ENCODE measurements at places on chromosomes 5 and 9.

- no peak for DNase-seq
Measured at GRCh38 chr5:110663525-110663924, 62.9 kb downstream of the TMEM232 start.

DNA sequence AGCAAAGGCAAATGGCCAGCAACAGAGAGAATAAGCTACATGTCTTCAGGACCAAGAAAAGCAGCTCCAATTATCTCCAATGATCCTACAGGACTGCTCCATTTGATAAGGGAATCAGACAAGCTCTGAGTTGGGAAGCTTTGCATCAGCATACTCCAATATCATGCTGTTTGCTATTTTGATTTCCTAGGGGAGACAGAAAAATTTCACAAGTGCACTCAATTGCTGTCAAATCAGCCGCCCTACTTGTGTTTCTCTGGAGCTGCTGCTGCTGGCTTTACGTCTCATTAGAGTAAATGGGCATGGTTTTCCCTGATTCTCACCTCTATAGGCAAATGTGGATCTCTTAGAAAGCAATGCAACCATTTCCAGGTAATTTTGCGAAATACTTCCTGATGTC, 201.7 kb downstream of the PRELID2 start:
- DNase-seq: no peak

GRCh38 chr5:142387024-142387682, 62.3 kb upstream of the SPRY4 start:
- no peak for DNase-seq

GRCh38 chr5:61746831-61747575, 414.9 kb downstream of the ZSWIM6 start:
- no peak for DNase-seq

DNA sequence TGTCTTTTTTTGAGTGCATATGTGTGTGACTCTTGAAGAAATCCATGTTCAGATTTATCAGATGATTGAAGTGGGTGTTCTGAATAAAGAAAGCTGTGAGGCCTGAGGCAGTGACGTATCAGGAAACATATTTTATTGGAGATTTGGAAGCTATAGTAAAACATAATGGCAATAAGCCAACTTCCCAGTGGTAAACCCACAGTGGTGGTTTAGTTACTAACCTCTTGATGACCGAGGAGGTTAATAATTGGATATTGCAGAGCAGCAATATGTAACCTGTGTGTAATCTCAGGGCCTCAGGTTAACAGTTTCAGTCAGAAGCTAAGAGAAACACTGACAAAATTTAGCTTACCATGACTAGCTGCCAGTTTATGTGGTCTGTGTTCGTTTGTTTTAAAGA, 6.9 kb downstream of the RGMB start:
- no peak for DNase-seq

DNA sequence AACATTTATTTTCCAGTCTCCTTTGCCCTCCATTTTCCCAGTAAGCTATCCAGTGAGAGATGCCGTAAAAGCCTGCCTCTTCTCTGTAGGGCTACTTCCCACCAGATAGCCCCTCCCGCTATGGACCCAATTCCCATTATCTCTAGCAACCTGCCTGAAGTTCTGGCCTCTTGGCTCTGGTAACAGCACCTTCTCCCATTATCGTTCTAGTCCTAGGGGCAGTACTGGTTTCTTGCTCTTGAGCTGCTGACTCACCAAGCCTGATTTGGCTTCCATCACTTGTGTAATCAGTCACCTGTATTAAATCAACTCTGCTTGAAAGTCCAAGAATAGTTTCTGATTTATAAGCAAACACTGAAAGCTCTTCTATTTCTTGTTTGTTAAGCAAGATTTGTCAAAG, 42.8 kb upstream of the PARP8 start:
- DNase-seq: no peak

GRCh38 chr5:176407456-176408251, 8.7 kb downstream of the CLTB start:
- DNase-seq: no peak

DNA sequence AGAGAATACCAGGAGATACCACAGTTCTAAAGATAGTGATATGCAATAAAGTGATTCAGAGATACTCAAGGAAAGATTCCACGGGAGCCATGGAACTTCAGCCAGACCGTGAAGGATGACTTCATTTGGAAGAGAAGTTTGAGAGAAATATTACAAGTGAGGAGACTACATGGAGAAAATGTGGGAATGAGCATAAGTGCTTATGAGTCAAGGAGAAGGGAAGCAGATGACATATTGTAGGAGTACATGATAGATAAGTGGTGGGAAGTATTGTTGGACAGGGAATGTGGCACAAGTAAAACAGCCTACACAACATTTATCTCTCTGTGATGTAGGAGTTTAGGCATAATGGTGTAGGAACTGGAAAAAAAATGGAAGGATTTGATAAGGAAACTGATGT, 122.1 kb upstream of the FBXL17 start:
- no peak for DNase-seq

DNA sequence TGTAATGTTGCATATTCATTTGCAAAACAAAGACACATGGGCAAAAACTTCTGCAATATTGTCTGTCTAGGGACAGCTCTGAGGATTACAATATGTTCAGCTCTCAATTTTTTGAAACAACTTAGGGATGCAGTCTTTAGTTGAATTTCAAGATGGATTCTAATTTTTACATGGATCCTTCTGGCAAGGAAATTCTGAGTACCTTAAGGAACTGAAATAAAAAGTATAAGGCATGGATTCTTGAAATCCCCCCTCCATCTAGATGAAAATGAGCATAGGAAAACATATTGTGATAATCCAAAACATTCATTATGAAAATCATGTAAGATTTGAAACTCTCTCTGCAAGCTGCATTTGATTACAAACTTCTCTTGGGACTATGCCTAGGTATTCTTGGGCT, 568.6 kb downstream of the CETN3 start:
- no peak for DNase-seq

DNA sequence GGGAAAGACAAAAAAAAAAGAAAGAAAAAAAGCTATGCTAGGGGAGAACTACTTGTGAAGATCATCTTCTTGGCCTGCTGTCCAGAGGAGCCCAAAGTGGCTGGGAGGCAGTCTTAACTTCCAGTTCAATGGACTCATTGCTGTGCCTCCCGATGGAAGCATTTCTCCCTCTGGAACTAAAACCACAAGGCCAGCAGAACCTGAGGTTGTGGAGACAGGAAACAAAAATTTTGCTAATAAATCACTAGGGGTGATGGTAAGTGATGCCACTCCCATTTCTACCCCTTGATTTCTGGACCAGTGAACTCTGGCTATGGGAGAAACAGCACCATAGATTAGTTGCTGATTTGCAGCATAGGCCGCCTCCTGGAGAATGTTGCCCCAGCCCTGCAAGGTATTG, 123.4 kb upstream of the NFIL3 start:
- DNase-seq: no peak

GRCh38 chr5:81146031-81146430, 87.1 kb upstream of the CKMT2 start:
- no peak for DNase-seq

GRCh38 chr9:26723486-26723885, 169.1 kb downstream of the CAAP1 start:
- DNase-seq: no peak

DNA sequence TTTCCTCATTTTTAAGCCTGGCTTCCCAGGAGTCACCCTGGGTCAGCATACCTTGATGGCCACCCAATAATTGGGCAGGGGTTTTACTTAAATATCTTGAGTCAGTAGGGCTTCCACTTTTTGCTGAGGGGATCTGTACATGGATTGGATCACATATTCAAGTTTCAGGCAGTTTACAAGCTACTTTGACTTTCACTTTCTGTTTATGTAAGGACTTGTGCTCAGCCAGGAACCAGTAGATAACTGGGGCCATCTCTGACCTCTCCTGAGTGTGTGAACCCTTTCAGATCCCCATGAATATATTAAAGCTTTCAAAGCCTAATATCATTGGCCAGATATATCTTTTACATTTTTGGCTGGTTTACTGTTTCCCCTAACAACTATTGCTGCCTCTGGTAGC, 45.1 kb downstream of the SLCO6A1 start:
- no peak for DNase-seq

- no peak for DNase-seq
Measured at GRCh38 chr9:110502842-110503241, 76.7 kb downstream of the SVEP1 start.

DNA sequence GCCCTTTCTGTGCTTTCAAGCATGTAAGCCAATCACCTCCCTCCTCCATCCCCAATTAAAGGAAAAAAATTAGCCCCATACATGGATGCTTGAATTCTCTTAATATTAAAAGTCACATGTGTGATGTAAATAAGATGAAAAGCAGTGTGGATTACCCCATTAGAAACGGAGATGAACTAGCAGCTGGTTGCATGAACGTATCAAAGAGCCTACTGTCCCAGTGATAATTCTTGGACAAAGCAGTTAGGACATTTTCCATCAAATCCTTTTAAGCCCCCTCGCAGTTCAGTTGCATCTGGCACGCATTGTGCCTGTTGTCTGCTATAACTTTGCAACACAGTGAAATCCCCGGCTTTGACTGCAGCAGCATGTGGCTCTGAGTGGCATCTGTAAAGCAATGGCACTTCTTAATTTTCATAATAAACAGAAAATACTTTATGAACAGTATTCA, 285.6 kb downstream of the FBXL7 start:
- no peak for DNase-seq

DNA sequence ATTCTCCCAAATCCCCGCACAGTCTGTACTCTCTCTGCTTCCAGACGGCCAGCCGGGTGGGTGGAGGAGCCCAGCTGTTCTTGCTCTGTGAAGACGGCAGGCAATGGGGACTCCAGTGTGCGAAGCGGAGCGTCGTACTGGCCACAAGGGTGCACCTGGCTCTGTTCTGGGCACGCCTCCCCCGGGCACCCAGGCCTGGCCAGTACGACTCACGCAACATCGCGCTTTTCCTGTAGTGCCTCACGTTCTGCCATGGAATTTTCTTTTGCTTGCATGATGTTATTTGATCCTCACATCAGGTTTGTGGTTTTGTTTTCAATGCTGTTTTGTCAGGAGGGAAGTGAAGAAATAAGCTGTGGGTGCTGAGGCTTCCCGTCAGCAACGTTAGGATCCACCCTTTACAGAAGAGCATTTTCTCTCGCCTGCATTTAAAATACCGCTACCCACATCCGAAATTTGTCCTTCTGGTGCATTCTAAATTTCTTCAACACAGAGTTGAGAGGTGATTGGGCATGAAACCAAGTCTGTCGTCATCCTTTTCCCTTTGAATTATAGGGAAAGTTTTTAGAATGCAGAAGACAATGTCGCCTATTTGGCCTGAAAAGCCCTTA, 311.7 kb downstream of the TRIM36 start:
- DNase-seq: no peak

- no peak for DNase-seq
Measured at GRCh38 chr9:18979367-18979766, 53.6 kb downstream of the SAXO1 start.

DNA sequence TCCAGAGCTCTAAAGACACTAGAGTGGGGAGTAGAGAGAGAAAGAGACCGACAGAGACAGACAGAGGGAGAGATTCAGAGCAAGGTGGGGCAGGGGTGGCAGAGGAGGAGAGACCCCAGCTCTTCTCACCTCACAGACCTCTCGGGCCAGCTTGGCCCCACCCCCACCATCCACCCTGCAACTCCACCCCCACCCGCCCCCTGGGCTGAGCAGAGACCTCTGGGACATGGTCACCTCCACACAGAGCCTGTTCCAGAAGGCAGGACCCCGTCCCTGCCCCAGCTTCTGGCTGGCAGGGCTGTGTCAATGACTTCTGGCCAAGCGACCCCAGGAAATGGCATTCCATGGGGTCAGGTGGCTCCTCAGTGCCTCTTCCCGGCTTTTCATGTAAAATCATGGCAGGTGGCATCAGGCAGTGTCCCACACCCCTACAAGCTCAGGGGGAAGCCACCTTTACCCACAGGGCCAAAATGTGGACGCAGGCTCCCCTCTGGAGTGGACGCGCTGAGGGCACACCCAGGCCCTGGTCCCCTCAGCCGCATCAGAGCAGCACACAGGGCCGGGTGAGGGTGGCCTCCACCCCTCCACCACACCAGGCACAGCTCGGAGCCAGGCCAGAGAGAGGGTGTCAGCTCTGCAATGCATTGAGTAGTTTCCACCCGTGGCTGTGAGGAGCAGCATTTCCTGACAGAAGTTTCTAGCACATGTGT, 131.2 kb upstream of the LPCAT1 start:
- DNase-seq: no peak

- no peak for DNase-seq
Measured at GRCh38 chr5:144205141-144205551, 34.5 kb downstream of the KCTD16 start.

GRCh38 chr5:40627706-40628105, 52.0 kb upstream of the PTGER4 start:
- DNase-seq: no peak

- DNase-seq: no peak
Measured at GRCh38 chr5:100693481-100693880, 158.3 kb downstream of the FAM174A start.

DNA sequence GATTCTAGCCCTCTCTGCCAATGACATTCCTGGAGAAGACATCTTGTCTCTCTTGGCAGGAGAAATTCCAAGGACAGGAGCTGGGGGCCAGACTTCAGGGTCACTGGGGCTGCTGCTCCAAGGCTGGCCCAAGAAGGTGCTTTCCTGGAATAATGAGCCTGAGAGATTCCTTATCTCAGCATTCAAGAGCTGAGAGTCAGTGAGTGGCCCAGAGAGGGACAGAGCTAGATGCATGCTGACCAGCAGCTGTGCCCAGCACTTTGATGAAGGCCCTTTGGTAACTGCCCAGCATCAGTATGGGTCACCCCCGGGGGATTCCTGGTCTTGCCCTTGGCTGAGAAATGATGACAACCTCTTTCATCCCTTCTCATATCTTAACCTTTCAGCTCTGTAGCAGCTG, 47.7 kb upstream of the CTNNA1 start:
- DNase-seq: no peak

GRCh38 chr9:89850631-89851325, 246.0 kb downstream of the GADD45G start:
- DNase-seq: no peak

- no peak for DNase-seq
Measured at GRCh38 chr5:14054965-14055963, 87.9 kb upstream of the TRIO start.

- DNase-seq: no peak
Measured at GRCh38 chr9:126952205-126952977, 37.8 kb downstream of the RALGPS1 start.

DNA sequence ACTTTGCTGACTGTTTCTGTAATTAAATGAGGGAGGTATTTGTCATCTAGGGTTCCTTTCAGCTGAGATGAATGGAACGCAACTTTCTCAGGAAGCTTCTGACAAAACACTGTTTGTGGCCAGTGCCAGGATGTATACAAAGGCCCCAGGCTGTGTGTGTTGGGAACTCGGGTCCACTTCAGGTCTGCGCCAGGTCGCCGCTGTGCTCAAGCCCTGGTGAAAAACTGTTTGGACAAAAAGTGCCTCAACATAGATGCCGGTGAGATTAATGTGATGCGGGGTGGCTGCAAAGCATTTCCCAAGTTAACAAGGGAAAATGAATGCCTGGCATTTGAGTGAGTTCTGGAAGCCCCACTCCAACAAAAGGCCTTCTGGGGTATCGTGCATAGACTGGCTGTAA, 156.4 kb downstream of the GABBR2 start:
- DNase-seq: no peak

Measured in cortex of kidney (tissue), 1 donor.